ENCODE measurements at places on chromosomes 2 and 18. TPM values are rescaled to one million over a fixed set of nuclear protein-coding genes. Genes with fewer than 3 reads are reported as not detected.
A peak's percentile ranks its signal among the peaks of the same experiment; 100 is the strongest.

The SLC39A10 gene
- polyA plus RNA-seq, result 92.6 TPM

DNA sequence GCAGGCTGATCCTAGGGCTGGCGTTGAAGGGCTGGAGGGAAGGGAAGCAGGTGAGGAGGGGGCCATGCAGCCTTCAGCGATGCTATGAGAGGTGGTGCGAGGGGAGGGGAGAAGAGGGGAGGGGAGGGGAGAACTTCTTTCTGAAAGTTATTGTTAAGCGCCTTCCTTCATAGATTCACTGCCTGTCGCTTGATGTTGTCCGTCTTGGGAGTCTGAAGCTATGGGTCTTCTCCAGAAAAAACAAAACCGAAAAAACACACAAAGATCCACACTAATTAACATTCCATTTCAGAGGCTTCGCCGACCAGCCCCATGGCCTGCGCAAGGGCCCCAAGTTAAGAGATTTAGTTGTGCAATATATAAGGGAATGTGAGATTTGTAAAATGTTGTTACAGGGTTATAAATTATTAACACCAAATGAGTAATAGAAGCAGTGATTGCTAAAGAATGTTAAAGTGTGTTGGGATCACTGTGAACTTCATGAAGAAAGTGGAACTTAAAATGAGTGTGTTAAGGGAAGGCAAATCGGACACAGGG lies 758 bp downstream of the CFAP221 start:
- DNase-seq, result no peak

DNA sequence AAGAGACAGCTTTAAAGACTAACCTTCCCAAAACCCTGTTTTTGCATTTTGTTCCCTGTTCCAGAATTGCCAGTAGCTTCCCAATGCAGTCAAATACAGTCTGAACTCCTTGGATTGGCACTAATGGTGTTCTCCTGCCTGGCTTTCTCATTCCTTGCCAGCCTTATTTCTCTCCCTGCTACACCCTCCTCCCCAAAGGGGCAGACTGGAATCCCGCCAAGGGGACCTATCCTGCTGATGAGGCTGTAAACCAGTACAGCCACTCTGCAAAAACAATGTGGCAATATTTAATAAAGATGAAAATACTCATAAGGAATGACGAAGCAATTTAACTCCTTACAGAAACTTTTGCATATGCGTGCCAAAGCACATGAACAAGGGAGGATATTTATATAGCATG lies 4.5 kb upstream of the SLC4A5 start:
- no peak for DNase-seq

- no peak for DNase-seq
Measured at GRCh38 chr2:105344704-105345345, 7.5 kb downstream of the C2orf49 start.

- no peak for DNase-seq
Measured at GRCh38 chr2:180652794-180653193, 327.6 kb upstream of the UBE2E3 start.

GRCh38 chr18:76721207-76721996 lies 101.0 kb upstream of the ZNF236 start:
- no peak for DNase-seq

The FN1 gene
- polyA plus RNA-seq, result 550 TPM

DNA sequence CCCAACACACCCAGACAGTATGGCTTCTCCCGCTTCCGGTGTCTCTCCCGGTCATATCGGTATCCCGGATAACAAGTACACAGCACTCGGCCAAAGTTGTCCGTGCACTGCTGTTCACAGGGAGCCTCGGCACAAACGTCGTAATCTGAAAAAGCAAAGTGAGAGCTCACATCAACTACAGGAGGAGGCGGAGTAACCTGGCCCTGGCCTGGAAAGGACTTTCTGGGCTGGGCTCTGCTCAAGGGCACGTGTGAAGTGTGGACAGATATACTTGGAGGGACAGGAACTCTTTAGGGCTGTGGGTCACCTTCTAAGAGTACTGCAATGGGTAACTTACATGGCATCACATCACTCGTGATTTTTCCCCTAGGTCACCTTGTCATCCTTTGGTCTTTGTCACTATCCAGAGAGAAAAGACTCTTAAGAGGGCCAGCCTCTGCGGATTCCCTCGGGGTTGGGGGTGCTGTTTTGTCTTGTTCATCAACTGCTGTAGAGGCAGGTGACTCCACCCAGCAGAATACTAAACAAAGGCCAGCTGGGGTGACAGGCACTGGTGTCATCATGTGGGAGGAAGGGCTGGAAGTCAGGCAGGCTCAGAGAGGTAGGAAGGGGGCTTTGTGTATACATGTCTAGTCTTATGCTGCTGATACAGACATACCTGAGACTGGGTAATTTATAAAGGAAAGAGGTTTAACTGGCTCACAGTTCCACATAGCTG lies 110.6 kb upstream of the LMAN1 start:
- no peak for DNase-seq

- no peak for DNase-seq
Measured at GRCh38 chr2:14554849-14555545, 77.5 kb upstream of the LRATD1 start.

The ST8SIA3 gene
- polyA plus RNA-seq, result not detected

The AQP12A gene
- not detected for polyA plus RNA-seq

- no peak for DNase-seq
Measured at GRCh38 chr2:22521620-22522019, 863.4 kb upstream of the KLHL29 start.

DNA sequence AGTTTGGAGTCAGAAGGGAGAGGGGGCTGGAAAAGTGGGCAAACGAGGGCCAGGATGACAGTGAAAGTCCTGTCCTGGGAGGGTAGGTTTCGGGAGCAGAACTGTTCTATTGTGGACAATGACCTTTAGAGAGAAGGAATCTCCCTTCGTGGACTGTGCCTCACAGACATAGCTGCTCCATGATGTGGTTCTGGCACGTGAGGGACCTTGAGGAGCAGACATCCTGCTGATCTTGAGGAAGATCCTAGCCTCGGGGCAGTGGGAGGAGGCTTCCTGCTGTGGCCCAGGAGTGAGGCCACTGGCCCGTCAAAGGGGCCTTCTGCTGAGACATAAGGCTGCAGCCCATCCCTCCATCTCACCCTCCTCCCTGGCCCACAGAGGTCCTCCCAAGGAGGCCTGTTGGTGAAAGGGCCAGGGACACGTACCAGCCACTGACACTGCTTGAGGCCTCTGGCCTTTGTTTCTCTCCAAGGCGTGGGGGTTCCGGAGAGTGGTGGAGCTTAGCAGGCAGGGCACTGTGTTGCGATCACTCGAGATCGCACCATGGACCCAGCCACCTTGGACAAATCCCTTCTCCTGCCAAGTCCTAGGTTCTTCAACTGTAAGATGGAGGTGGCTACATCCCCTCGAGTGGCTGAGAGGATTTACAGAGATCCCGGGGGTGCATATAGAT lies 167.2 kb downstream of the CELF4 start:
- no peak for DNase-seq

DNA sequence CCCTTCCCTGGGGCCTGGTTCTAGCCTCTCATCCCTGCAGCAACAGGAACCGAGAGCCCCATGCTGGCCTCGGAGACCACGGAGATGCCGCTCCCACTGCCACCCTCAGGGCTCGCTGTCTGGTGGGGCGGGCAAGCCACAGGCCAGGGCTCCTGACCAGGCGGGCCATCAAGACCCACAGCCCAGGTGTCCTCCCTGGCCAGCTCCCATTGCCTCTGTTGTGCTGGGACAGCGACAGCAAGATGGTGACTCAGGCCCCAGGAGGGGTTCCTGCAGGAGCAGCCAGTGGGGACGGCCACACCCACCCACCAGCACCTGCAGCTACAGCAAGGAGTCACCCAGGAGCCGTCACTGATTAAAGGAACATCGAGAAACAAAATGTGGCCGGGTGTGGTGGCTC lies 7.4 kb downstream of the KLHL30 start:
- DNase-seq, result no peak

GRCh38 chr18:21110713-21111345 lies 784 bp downstream of the ROCK1 start:
- peak; percentile 33 for DNase-seq

The CAPN13 gene
- 2.5 TPM for polyA plus RNA-seq

- no peak for DNase-seq
Measured at GRCh38 chr2:233164967-233165366, 86.5 kb upstream of the ATG16L1 start.

The GCG gene
- not detected for polyA plus RNA-seq

DNA sequence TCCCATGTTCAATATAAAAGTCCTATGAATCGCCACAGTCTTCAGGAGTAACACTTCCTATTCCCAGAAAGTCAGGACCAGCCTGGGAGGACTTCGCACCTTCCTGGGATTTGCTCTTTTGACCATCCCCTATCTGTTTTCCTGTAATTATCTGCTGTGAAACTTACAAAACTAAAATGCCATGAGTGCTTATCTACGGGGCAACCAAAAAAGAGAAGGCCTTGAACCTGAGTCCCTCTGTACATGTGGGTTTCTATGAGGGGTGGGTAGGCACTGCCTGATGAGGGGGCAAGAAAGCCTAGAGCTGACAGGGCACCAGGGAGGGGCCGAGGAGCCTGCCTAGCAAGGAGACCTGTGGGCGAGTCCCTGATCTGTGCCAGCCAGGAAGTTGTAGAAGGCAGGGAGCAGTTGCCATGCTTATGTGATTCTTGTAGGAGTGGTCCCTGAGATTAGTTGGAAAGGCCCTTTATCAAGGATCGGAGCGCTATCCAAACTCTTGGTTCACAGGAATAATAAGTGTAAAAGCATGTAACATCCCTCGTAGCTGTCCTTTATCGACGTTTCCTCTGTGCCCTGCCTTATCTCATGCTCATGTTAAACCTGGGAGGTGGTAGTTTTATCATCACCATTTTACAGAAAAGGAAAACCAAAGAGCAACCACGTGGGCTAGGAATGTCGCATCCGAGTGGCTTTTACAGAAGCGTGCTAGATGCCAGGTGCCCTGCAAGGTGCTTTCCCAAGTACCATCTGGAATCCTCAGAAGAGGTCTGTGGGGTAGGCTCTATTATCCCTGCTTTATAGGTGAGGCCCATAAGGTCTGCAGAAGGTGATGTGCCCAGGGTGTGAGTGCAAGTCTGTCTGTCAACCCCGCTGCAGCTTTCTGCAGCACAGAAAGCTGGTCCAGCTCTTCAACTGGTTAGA lies 111.8 kb downstream of the B3GNT2 start:
- DNase-seq, result no peak

- no peak for DNase-seq
Measured at GRCh38 chr18:51541230-51541629, 343.7 kb upstream of the MEX3C start.

- DNase-seq, result no peak
Measured at GRCh38 chr2:63051042-63051794, 588 bp downstream of the OTX1 start.

DNA sequence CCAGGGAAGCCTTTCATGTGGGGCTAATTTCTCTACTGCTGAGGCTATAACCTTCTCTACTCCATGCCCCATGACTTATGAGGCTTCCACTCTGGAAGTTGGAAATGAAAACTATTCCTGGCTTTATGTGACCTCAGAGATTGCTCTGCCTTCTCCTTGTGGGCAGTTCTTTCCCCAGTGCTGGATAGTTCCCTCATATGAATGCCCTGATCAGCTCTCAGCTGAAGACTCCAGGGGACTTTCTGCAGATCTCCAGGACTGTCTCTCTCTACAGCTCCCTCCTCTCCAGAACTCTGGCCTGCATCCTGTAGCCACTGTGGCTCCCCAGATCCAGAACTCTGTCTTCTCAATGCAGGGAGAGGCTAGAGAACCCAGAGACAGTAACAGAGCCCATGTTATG lies 235.1 kb downstream of the SEPTIN10 start:
- DNase-seq, result no peak

- peak; percentile 27 for DNase-seq
Measured at GRCh38 chr18:78423811-78424210, 555.8 kb upstream of the SALL3 start.

The SKA1 gene
- polyA plus RNA-seq, result 10.0 TPM

DNA sequence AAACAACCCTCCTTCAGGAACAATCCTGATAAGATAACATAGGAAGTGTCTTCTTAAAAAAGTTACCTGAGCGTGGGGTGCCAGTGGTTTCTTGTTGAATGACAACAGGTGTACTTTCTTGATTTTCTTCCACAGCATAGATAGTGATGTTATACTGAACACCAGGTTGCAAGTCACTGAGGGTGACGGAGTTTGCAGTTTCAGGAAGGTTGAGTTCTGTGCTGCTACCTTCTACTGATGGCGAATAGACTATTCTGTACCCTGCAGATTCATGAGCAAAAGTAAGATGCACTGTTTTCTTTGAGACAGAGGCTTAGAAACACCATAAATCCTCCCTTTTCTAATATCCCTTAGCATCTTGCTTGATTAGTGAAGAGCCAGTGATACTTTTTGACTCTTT lies 28.8 kb downstream of the FN1 start:
- no peak for DNase-seq

DNA sequence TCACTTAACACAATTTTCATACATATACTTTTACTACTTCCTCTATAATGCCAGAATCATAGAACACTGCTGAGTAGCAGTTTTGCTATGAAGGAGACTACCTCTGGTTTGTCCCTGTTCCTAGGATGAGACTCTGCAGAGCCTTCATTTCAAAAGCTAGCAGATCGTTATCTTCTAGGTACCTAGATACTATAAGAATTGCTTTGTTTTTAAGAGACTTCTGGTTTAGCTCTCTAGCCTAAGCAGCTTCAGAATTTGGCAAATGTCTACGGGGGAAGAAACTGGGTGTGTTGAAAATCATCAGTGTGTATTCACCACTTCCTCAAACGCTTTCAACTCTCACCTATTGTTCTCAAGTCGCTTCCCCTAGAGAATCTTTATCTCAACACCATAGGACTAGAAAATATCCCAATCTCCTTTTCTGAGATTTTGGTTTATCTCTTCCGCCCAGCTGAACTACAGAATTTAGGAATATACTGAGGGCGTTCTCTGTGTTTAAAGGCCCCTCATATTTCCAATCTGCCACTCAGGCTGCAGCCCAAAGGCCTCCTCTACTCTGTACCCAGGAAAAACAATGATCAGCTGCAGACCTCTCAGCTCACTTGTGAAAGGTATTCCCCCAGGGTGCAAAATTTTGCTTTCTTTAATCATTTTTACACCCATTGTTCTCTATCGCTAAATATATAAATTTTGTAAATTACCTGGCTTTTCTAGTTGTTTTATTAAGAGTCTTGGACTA lies 28.7 kb downstream of the SMAD2 start:
- no peak for DNase-seq

- DNase-seq, result no peak
Measured at GRCh38 chr2:218471036-218471435, 52.1 kb downstream of the VIL1 start.

- DNase-seq, result no peak
Measured at GRCh38 chr2:203997980-203998809, 61.6 kb downstream of the ICOS start.

DNA sequence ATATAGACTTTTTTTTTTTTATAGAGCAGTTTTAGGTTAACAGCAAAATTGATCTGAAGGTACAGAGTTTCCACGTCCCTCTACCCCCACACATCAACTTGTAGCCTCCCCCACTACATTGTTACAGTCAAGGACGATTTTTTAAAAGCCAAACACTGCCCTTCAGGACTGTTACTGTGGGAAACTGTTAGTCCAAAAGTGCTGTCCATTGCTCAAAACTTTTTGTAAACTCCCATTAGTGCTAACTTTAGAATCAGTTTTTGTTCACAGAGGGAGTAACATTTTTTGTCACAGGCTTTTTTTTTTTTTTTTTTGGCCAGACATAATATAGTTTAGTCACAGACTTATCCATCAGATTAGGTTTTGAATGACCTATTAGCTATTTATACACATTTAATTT lies 24.1 kb downstream of the ELP2 start:
- DNase-seq, result no peak

The ACMSD gene
- 43.9 TPM for polyA plus RNA-seq

- DNase-seq, result peak; percentile 17
Measured at GRCh38 chr2:69914950-69915945, at the start of gene MXD1. TSS of gene MXD1 (plus strand) at chr2:69915109. CDS start at chr2:69915331, 222 bp downstream.

The EPAS1 gene
- 40.7 TPM for polyA plus RNA-seq

The MALL gene
- polyA plus RNA-seq, result 15.2 TPM

Measured in left kidney (tissue), 8 donors.